Activated T-helper 1 cell treated with Interleukin-2 at 50 U/mL for 16 hours (primary cell): ENCODE measurements at places on chromosomes 2 and 18.

DNA sequence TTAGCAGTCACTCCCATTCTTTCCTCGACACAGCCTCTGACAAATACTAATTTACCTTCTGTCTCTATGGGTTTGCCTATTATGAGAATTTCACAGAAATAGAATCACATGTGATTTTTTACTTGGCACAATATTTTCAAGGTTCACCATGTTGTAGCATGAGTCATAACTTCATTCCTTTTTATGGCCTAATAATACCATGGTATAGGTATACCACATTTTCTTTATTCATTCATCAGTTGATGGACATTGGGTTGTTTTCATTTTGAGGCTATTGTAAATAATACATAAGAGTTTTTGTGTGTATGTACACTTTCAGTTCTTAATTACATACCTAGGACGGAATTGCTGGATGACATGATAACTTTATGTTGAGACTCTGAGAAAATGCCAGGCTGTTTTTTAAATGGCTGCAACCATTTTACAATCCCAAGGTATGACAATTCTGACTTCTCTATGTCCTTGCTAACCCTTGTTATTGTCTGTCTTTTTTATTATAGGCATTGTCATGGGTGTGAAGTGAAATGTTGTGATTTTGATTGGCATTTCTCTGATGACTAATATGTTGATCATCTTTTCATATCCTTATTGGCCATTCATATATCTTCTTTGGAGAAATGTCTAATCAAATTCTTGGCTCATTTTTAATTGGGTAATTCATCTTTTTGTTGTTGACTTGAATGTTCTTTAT lies 87.9 kb downstream of the IRS1 start:
- no peak for DNase-seq

- no peak for DNase-seq
These were observed 60.3 kb downstream of the INPP5D start for GRCh38 chr2:233120459-233120858.

GRCh38 chr2:65343386-65343785 lies 89.0 kb downstream of the SPRED2 start:
- no peak for DNase-seq

DNA sequence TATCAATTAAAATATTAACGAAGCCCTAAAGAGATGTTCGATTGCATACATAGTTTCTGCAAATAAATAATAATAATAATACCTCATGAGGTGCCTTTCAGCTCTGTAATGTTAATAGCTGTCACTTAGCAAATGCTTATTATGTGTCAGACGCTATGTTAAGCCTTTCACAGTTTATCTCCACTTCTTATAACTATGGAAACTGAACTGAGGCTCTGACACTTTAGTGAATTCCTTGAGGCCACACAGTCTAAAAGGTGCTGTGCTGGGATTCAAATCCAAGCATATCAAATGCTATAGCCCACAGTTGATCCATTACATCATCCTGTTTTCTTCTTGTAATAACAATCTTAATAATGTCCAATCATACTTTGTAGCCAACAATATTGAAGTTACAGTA lies 1571.5 kb upstream of the NXPH2 start:
- no peak for DNase-seq

GRCh38 chr18:11494107-11494506 lies 115.3 kb upstream of the SLC35G4 start:
- DNase-seq: no peak

- DNase-seq: no peak
These were observed 2.3 kb upstream of the KCNG2 start for GRCh38 chr18:79795446-79795845.

- DNase-seq: no peak
These were observed 385.2 kb downstream of the CDH7 start for GRCh38 chr18:66136039-66136438.

DNA sequence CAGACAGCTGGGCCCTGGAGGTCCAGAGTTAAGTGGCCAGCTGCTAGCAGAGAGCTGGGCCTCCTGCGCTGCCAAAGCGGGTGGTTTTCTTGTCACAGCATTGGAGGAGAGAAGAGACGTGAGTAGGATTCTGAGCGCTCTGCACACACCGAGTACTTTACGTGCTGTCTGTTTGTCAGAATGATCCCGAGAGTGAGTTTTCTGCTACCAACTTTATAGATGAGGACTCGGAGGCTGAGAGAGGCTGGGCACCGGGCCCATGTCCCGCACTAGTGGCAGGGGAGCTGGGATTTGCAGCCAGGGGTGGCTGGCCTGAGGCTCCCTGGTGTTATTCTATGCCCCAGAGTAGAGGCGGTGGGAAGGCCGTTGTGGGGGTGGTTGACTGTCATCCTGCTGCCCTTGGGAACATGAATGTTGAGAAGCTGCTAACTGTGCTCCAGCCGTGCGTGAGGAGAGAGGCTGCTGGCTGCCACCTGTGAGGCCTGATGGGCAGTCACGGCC lies 36.3 kb upstream of the MBP start:
- DNase-seq: no peak

- no peak for DNase-seq
These were observed 87.9 kb downstream of the ICOS start for GRCh38 chr2:204024503-204024902.

GRCh38 chr18:76835380-76835779 lies 13.0 kb downstream of the ZNF236 start:
- no peak for DNase-seq

DNA sequence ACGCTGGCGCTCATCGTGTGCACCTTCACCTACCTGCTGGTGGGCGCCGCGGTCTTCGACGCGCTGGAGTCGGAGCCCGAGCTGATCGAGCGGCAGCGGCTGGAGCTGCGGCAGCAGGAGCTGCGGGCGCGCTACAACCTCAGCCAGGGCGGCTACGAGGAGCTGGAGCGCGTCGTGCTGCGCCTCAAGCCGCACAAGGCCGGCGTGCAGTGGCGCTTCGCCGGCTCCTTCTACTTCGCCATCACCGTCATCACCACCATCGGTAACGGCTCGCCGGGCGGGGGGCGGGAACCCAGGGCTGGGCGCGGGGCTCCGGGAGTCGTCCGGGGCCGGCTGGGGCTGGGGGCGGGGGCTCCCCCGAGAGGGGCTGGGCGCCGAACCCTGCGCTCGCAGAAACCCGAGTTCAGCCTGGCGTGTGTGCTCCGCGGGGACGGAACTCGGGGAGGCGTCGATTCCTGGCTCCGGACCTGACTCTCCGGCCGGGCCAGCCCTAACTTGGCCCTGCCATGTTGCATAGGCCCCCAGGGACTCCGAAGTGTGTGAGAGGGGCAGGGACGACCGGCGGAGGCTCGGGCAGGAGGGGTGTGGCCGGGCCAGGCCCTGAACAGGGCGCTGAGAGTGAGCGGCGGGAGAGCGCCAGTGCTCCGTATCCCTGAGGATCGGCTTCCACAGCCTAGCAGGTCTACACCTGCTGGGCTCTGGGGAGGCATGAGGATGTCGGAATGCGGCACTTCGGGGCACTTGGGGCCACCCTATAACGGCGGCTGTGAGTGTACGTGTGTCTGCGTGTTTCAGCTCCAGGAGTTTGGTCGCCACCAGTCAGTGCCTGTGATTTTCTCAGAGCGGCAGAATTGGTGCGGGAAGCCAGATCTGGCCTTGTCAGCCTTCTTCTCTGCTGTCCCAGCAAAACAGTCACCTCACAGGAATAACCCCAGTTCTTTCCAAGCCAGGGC lies 651 bp downstream of the KCNK3 start:
- DNase-seq: no peak

GRCh38 chr2:215417400-215417951 lies 18.4 kb downstream of the FN1 start:
- DNase-seq: no peak

DNA sequence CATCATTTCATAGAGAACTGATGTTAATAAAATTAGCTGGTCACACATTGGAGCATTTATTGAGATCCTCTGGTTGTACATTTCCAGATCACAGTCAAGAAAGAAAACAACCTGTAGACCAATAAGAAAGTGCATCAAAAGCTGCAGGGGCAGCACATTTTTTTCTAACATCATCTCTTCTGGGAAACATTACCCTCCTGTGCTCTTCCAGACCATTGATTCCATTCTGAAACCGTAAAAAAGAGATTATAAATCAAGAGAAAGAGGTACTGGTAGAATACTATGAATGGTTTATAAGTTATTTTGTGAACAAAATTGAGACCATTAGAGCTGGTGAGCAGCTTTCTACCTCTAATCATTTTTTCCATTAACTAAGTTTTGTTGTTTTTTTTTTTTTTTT lies 1548.2 kb upstream of the CELF4 start:
- no peak for DNase-seq

DNA sequence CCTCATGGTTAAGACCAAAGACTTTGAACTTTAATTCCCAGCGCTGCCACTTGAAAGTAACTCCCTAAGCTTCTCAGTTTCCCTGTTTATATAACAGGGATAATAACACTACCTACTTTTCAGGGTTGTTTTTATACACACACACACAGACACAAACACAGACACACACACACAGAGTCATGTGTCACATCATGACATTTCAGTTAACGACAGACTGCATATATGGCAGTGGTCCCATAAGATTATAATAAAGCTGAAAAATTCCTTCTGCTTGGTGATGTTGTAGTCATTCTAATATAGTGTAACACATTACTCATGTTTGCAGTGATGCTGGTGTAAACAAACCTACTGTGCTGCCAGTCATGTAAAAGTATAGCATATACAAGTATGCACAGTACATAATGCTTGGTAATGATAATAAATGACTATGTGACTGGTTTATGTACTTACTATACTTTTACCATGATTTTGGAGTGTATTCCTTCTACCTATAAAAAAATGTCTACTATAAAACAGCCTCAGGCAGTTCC lies 89.2 kb upstream of the ITGA4 start:
- DNase-seq: no peak

- no peak for DNase-seq
These were observed 388.9 kb downstream of the ZEB2 start for GRCh38 chr2:144131042-144131441.

DNA sequence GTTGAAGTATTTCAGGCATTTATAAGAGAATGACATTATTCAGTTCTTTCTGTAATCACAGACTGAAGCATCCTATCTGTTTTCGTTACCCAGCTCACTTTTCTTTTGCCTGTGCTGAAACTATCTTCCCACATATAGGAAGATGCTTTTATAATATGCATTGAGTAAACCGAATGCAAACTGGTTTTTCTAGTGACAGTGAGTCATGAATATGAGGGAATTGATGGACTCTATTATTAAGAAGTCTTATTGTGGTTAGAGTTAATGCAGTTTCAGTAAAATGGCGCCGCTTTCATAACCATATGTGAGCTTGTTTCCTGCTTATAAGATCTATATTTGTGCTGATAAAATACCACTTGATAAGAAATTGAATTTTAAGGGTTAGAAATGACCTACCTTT lies 59.2 kb downstream of the ACVR2A start:
- no peak for DNase-seq

- DNase-seq: no peak
These were observed 388.0 kb upstream of the SYT4 start for GRCh38 chr18:43665105-43665788.

DNA sequence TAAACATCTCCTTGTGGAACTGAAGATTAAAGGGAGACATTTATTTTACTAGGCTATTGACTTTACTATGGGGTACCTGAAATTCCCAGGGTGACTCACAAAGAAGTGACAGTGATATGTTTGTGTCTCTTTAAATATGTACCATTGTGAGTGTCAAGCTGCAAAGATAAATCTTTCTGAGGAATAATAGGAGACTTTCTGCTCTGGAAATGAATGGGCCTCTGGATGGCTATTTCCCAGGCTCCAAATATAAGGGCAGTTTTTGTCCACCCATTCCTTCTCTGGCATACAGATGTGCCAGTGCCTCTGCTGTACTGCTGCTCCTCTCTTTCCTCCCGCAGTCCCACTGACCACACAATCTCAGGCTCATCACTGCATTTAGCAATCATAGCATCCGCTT lies 586.4 kb upstream of the CNTNAP5 start:
- no peak for DNase-seq

- DNase-seq: no peak
These were observed 60.8 kb downstream of the EFEMP1 start for GRCh38 chr2:55862673-55863390.

GRCh38 chr2:204491528-204491927 lies 53.7 kb upstream of the PARD3B start:
- DNase-seq: no peak

DNA sequence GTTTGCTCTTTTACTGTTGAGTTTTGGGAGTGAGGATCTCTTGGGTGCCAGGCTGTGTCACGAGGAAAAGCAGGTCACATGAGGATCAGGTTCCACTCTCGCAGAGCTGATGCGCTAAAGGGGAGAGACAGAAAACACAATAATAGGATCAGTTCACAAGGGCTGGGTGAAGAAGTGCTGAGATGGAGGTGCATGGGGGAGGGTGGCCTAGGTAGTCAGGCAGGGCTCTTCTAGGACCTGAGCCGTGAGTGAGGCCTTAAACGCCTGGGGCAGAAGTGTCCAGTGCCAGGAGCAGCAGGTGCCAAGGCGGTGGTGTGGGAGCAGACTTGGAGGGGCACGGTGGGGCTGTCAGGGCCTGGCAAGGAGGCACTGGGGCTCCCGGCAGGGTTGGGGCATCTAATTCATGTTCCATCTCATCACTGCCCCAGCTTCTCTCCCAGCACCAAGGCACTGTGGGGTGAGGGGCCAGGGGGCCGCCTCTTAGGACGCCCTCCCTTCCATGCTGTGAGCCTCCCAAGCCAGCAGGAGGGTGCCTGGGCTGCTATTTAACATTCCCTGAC lies 9.3 kb downstream of the KCNIP3 start:
- DNase-seq: no peak

GRCh38 chr2:207311316-207312005 lies 145.7 kb upstream of the KLF7 start:
- DNase-seq: no peak

GRCh38 chr2:164979113-164979512 lies 23.8 kb upstream of the SLC38A11 start:
- no peak for DNase-seq

GRCh38 chr2:72757177-72757775 lies 68.6 kb downstream of the EXOC6B start:
- DNase-seq: no peak

GRCh38 chr2:207629553-207629952 lies 4.4 kb upstream of the METTL21A start:
- no peak for DNase-seq

- DNase-seq: no peak
These were observed 3.8 kb downstream of the CATIP start for GRCh38 chr2:218360453-218360852.

DNA sequence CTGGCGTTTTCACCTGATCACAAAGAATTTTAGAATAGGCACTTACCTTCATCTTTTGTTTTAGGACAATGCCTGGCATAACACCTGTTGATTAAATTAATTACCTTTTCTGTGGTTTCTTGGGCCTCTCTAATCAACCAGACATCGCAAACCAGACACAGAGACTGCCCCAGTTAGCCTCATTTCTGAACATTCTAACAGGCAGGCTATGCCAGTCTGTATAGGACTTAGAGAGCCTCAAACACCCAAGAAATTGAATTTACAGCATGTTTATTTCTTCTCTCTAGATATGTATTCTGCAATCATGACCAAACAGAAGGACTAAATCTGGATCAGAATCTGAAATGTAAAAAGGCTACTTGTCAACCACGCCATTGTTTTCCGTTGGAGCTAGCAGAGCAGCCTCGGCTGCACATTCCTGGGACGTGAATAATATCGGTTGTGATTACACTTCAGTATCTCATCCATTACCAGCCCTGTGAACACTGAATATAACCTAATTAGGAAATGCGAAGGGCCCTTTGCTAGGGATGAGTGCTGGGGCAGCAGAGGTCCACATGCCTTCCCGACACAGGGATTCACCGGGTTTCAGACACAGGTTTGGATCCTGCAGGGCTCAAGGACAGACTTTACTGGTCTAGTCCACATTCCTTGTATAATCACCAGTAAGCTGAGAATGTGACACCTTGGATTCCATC lies 17.5 kb upstream of the CDC42EP3 start:
- DNase-seq: no peak
